Progenitor cell of endocrine pancreas (in vitro differentiated cells): ENCODE measurements at places on chromosomes 2 and 18. TPM values are rescaled to one million over a fixed set of nuclear protein-coding genes. Genes with fewer than 3 reads are reported as not detected.

The RALBP1 gene
- 40.8 and 42.2 TPM in 2 replicates for total RNA-seq

The TIGD1 gene
- total RNA-seq = 11.9 and 12.0 TPM in 2 replicates

The RESP18 gene
- not detected in 2 replicates for total RNA-seq

The SCN2A gene
- total RNA-seq = 0.86 and 1.0 TPM in 2 replicates

DNA sequence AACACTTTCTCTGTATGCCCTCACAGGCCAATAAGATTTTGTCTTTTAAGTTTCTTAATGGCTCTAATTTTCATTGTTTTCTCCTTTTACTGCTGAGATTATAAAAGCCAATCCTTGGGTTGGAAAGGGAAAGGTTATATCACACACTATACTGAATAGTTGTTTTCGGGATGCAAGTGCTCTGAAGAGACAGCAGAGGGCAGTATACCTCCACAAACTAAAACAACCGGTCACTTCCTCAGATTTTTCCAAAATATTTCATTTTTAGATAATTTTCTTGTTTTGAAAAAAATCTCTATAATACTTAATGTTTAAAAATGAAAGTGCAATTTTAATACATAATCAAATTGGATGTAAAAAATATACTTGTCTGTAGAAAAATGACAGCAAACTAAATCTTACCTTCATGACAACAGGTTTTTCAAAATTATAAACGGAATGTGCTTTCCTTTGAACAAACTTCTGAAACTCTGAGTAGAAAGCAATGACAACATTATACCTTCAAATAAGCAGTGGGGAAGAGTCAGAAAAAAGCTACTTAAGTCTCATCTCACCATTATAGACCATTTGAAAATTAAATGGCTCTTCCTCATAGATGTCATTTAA, 82.7 kb downstream of the ORC4 start:
- peaks cover 13% of the 10 kb centered on the region for H3K36me3 ChIP-seq
- DNase-seq = no peak
- H3K4me3 ChIP-seq = no peak overlapping the region
- no peak overlapping the region for H3K27ac ChIP-seq
- no peaks in the 10 kb centered on the region for H3K27me3 ChIP-seq
- H3K4me1 ChIP-seq = no peaks in the 10 kb centered on the region

- no peak overlapping the region for H3K4me3 ChIP-seq
- no peak for DNase-seq
- no peaks in the 10 kb centered on the region for H3K27me3 ChIP-seq
Measured at GRCh38 chr2:114038710-114039109, 148.8 kb downstream of the ACTR3 start.

GRCh38 chr2:71428472-71429383, 24.6 kb upstream of the DYSF start:
- H3K27me3 ChIP-seq = no peaks in the 10 kb centered on the region
- no peak overlapping the region for H3K27ac ChIP-seq
- no peak for DNase-seq
- peaks cover 54% of the 10 kb centered on the region for H3K36me3 ChIP-seq
- no peak overlapping the region for H3K4me3 ChIP-seq

DNA sequence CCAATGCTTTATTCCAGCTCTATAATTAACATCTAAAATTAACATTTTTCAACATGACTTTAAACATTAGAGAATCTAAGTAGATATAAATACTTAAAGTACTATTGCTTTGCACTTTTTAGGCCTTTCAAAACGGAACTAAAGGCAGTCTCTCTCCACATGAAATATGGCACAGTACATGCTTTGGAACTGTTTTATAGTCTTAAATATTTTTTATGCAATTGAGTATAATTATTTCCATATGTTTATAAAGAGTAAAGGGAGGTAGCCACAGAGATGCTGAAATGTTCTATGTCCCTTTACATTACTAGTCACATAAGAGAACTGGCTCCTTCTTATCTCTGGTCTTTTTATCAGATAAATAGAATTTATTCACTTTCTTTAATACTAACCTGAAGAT, 674.0 kb downstream of the PLCL1 start:
- H3K4me1 ChIP-seq = peaks cover 7% of the 10 kb centered on the region
- no peak for DNase-seq
- H3K27ac ChIP-seq = no peak overlapping the region
- H3K27me3 ChIP-seq = no peaks in the 10 kb centered on the region
- no peak overlapping the region for H3K4me3 ChIP-seq

- H3K36me3 ChIP-seq = no peaks in the 10 kb centered on the region
- peaks cover 2% of the 10 kb centered on the region for H3K4me1 ChIP-seq
- H3K4me3 ChIP-seq = no peak overlapping the region
- DNase-seq = no peak
Measured at GRCh38 chr18:38413193-38413592, 847.6 kb upstream of the CELF4 start.

DNA sequence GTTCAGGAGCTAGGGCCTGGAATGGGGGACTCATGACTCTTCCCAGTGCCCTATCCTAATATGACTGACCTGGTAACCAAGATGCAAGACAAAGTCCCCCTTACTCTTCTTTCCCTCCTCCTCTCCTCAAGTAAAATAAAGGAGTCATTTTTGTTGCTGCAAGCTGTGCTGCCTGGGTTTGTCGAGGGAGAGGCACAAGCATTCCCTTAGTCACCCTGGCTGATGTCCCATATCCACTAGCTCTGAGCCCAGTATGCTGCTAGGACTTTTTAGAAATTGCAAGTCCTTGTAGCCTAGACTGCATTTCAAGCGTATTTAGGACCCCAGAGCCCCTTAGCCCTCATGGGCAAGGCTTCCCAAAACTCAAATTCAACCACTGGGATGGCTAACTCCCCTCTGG, 338.5 kb upstream of the SETBP1 start:
- peaks cover 2% of the 10 kb centered on the region for H3K36me3 ChIP-seq
- DNase-seq = no peak
- no peak overlapping the region for H3K27ac ChIP-seq
- H3K4me3 ChIP-seq = no peak overlapping the region

- H3K4me1 ChIP-seq = peaks cover 11% of the 10 kb centered on the region
- DNase-seq = no peak
- H3K27ac ChIP-seq = no peak overlapping the region
- no peaks in the 10 kb centered on the region for H3K27me3 ChIP-seq
Measured at GRCh38 chr2:176297737-176298136, 28.5 kb downstream of the MTX2 start.

GRCh38 chr18:59306640-59307039, 11.8 kb downstream of the CPLX4 start:
- H3K27ac ChIP-seq = no peak overlapping the region
- H3K4me3 ChIP-seq = no peak overlapping the region
- no peaks in the 10 kb centered on the region for H3K4me1 ChIP-seq
